ENCODE measurements at places on chromosomes 4 and X. TPM values are rescaled to one million over a fixed set of nuclear protein-coding genes. Genes with fewer than 3 reads are reported as not detected.

SLC16A2 gene
- 48.4 TPM for total RNA-seq

MAGEA12 gene
- 0.57 TPM for total RNA-seq

MXRA5 gene
- 2.8 TPM for total RNA-seq

IQCM gene
- total RNA-seq, result not detected

TEX13C gene
- total RNA-seq, result 0.26 TPM

CCDC110 gene
- total RNA-seq, result 2.9 TPM
